GF-D8 (cell line): ENCODE measurements at places on chromosomes 3 and 15.
A peak's percentile ranks its signal among the peaks of the same experiment; 100 is the strongest.

- DNase-seq = no peak
Observed at GRCh38 chr3:38978729-38979128, 73.0 kb downstream of the SCN11A start.

GRCh38 chr3:172102123-172102882 lies 62.9 kb downstream of the FNDC3B start:
- peak; percentile 48 for DNase-seq

DNA sequence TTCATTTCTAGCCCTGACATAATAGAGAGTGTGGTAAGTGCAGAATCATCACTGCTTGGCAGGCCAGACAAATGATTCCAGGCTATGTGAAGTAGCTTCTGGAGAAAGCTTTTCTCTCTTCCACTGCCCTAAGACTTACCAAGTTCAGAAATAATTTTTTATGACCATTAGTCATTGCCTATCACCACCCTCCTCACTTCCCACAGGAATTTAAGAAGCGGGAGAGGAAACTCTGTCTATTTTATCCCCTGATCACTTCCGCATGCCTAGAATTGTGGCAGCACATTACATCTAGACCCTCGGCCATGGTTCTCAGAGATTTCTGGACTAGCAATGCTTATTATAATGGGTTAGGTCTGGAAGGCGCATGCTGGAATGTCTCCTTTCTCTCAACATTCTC lies 397.8 kb upstream of the NR2F2 start:
- no peak for DNase-seq

GRCh38 chr15:61299075-61299763 lies 70.1 kb upstream of the RORA start:
- no peak for DNase-seq

GRCh38 chr3:177687291-177687690 lies 490.0 kb upstream of the TBL1XR1 start:
- DNase-seq = no peak

- no peak for DNase-seq
Observed at GRCh38 chr3:11660242-11660641, 16.5 kb upstream of the VGLL4 start.

DNA sequence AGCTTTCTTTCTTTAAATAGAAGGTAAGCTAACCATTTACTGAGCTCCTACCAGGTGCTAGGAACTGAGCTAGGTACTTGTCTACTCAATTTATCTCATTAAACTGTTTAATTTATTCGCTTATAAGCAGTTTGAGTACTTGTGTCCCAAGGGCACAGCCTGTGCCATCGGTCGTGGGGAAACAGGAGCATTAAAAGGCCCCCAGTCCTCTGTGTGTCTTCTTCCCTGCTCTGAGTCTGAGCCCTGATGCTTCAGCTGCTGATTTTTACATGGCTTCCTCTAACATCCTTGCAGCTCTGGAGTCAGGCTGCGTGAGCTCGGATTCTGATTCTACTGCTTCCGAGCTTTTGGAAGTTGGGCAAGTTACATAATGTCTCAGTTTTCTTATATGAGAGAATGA lies 239.5 kb downstream of the EDEM1 start:
- no peak for DNase-seq

DNA sequence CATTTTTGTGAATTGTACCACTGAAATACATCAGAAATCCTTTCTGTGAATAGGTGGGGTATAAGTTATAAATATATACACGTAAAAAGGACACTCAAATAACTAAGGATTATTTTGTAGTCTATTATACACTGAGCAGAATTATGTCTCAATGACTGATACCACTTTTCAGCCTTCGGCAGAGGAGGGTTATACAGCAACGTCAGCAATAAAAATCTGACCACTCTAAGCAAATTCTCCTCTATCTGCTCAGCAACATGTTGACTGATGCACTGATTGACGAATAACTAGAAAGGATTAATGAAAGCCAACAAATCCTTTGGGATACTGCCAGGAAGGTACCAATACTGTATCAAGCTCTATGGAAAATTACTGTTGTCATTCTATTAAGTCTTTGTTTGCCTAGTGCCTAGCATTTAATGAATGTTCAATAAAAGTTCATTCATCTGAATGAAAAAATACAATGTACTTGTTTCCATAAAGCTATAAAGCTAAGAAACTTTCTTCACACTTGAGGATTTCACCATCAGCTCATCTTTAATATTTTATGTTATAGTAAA lies 5.2 kb downstream of the ARPP19 start:
- DNase-seq = no peak

DNA sequence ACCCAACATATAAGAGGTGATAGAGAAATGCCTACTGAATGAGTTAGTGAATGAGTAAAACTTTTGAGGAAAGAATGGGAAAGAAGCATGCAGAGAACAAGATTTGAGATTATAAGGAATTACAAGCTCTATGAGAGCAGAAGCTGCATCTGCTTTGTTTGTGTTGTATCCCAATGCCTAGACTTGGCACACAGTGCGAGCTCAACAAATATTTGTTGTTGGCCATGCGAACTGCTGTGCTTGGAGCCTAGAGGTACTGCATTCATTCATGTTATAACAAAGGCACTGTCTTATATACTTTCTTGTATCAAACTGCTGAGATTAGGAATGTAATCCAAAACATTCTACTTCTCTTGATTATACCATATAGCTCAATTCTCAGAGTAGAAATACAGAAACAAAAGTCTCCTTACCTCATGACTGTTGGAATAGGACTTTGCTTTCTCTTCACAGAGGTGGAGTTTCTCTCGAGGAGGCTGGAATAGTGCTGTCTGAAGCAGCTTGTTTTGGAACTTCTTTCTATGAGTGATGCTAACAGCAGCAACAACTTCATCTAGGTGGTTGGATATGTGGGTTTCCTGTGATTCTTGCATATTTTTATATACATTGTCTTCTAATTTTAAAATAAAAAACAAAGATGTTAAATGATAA lies 21.1 kb downstream of the TTC23 start:
- DNase-seq = no peak

GRCh38 chr3:123449102-123449996 lies 459 bp upstream of the ADCY5 start:
- no peak for DNase-seq

- no peak for DNase-seq
Observed at GRCh38 chr3:42009456-42009855, 47.6 kb upstream of the ULK4 start.

DNA sequence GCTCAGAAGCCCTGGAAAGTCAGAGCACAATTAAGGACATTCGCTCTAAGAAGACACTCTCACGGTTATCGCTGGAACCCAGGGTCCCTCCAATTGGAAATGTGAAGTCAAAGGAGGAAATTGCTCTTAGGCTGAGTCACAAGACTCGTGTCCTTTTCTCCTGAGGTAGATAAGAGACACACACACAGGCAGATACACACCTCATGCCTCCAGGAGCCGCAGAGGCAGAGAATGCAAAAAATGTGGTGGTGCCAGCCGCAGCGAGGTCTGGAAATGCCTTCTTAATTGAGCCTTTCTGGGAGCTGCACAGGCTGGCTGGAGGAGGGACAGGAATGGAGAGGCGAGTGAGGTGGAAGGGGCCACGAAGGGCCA lies 189.3 kb downstream of the OPA1 start:
- no peak for DNase-seq

DNA sequence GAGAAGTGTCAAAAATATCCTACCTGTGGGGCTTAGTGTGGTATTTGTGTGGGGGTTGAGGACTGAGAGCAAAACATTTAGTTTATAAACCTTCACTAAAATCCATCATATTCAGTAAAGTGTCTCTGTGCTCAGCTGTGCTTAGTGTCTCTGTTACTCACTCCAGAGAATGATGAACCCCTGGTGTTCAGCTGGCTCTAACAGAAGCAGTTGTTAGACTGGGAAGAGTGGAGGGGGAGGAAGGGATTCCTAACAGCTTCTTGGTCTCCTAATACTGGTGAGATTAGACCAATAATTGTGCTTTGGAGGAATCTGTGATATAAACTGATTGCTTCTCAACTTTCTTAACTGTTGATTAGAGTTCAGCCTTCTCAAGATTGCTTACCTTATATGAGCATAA lies 1123.5 kb downstream of the ROBO2 start:
- DNase-seq = no peak

- DNase-seq = peak; percentile 41
Observed at GRCh38 chr3:141875893-141876380, 506 bp upstream of the ATP1B3 start.

- DNase-seq = no peak
Observed at GRCh38 chr3:138060792-138061191, 50.8 kb downstream of the CLDN18 start.

DNA sequence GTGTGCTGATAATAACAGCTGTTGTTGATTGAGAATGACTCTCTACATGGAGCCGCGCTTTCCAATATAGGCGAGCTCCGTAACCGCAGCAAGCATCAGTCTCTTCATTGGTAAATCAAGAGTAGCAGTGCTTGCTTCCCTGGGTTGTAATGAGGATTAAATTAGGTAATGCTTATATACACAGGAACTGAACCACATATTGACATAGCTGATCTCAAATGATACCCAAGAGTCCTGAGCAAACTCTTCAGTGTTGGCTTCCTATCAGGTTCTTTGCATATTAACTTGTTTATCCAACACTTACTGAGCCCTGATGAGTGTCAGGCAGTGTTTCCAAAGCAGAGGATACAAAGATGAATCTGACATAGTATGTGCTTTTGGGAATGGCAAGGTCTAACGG lies 46.4 kb upstream of the SLCO3A1 start:
- DNase-seq = no peak

GRCh38 chr3:47714606-47715005 lies 67.1 kb downstream of the SMARCC1 start:
- DNase-seq = no peak

DNA sequence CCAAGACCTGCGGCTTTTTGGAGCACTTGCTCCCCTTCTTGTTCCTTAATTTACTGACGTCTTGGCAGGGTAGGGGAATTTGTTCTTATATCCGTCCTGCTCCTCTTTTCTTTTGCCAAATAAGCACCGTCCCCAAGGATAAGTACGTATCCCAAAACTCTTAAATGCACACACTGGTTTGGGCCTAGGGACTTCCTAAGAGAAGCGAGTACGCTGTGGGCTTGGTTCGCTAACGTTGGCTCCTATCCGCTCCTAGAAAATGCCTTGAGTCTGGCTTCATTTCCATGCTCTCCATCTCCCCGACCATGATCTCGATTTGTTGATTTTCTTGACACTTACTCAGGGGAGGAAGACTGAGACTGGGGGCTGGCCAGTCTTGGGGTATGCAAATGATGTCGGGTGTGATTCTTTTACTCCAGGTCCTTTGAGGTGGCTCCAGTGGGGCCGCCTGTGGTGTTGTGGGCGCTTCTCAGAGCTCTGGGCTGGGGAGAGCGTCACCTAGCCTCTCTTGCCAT lies 1.3 kb downstream of the MYRIP start:
- DNase-seq = no peak

DNA sequence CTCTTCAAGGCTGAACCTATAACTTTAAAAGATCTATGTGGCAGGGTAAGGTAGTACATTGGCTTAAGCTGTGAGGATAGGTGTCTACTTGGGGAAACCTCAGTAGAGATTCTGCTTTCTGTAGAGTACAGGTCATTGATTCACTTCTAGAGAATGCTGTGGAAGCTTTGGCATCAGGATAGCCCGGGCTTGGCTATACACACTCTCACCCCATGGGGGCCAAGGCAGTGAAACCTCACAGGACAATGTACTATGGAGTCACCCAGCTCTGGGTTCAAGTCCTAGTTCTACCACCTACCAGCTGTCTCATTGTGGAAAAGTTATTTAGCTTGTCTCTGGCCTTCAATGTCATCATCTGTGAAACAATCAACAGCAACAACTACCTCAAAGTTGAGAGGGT lies 9.0 kb downstream of the MTFMT start:
- no peak for DNase-seq

GRCh38 chr15:89119489-89120478 lies 31.5 kb downstream of the ABHD2 start:
- no peak for DNase-seq

- DNase-seq = no peak
Observed at GRCh38 chr15:91908391-91908790, 54.9 kb downstream of the SLCO3A1 start.

DNA sequence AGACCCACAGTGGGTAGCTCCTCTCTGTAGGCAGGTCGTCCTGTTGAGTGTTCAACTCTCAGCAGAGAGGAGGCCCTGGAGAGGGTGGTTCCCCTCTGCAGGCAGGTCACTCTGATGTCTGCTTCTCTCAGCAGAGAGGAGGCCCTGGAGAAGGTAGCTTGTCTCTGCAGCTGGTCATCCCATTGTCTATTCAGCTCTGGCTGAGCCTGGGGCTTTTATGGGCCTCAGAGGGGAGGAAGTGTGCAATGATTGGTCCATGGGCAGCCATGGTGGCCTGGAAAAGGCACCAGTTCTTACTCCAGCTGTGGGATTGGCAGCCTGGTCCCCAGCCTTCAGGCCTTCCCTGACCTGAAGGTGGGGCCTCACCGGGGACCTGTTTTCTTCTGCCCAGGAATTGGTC lies 52.9 kb downstream of the PPCDC start:
- DNase-seq = no peak

- DNase-seq = no peak
Observed at GRCh38 chr15:28132524-28133275, 33.6 kb upstream of the OCA2 start.

GRCh38 chr3:160586679-160587078 lies 21.3 kb upstream of the KPNA4 start:
- no peak for DNase-seq

GRCh38 chr3:141352262-141352984 lies 15.9 kb upstream of the ZBTB38 start:
- DNase-seq = no peak
